ENCODE measurements at places on chromosomes 6 and 20.

DNA sequence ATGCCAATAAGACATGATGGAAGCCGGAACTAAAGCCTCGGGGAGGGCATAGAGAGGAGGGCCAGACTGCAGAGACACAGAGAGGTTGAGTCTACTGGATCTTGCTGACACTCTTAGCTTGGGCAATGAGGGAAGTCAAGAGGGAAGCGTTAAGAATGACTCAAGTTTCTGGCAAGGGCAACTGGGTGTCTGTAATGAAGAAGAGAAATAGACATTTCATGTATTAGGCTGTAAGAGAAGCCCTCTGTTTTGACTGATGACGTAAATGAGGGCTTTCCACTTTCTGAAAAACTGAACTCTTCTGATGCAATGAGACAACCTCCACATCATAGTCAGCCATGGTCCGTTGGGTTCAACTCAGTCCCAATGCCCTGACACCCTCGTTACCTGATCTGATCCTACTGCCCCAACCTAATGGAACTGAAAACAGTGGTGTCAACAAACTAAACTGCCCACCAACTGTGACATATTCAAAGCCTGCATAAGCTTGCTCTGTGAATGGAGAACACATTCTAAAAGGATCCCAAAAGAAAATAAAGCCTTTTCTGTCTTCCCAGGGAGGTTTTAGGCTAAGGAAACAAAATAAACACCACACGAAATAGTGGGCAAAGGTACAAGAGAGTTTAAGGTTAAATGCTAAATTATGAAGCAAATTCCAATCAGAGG, 45.8 kb upstream of the PNRC1 start:
- DNase-seq = no peak
- no peak overlapping the region for H3K4me3 ChIP-seq
- no peak overlapping the region for H3K27ac ChIP-seq
- H3K27me3 ChIP-seq = peaks cover 5% of the 10 kb centered on the region

DNA sequence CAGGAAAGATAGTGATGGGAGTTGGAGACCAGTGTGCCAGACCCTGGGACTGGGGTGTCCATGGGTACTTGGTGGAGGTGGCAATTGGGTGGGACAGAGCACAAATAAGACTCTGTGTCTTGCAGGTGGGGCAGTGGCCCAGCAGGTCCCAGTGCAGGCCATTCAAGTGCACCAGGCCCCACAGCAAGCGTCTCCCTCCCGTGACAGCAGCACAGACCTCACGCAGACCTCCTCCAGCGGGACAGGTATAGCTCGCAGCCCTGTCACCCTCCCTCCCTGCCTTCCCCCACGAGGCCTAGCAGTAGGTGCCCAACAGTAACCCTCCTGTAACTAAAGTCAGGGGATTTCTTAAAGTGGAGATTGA, 5.3 kb downstream of the SRF start:
- H3K4me1 ChIP-seq = peaks cover 60% of the 10 kb centered on the region
- no peak overlapping the region for H3K4me3 ChIP-seq
- peaks cover 31% of the 10 kb centered on the region for H3K36me3 ChIP-seq
- H3K27me3 ChIP-seq = peaks cover 7% of the 10 kb centered on the region
- DNase-seq = no peak
- H3K27ac ChIP-seq = no peak overlapping the region

DNA sequence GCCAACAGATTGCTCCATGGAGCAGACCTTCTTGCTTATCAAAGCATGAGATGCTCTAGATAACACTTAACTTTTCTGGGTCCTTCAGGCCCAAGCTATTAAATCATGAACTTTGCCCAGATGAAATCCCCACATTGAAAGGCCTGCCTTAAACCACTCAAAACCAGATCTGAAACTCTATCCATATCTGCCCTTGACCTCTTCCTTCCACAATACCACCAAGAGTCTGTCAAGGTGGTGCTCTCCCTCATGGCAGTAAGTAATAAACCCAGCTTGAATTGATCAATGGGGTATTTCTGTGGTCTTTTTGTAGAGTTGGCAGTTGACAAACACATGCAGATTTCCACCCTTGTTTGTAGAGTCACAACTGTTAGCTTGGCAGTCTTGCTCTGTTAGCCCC, 135.5 kb downstream of the ISM1 start:
- H3K4me1 ChIP-seq = no peaks in the 10 kb centered on the region
- H3K36me3 ChIP-seq = no peaks in the 10 kb centered on the region
- H3K27me3 ChIP-seq = no peaks in the 10 kb centered on the region
- no peak for DNase-seq

- no peak for DNase-seq
- H3K4me3 ChIP-seq = no peak overlapping the region
- peaks cover 23% of the 10 kb centered on the region for H3K4me1 ChIP-seq
Observed at GRCh38 chr6:146813554-146813953, 214.8 kb downstream of the ADGB start.

GRCh38 chr6:158960026-158960425, 40.0 kb downstream of the RSPH3 start:
- H3K4me3 ChIP-seq = no peak overlapping the region
- H3K27ac ChIP-seq = no peak overlapping the region
- no peaks in the 10 kb centered on the region for H3K4me1 ChIP-seq
- DNase-seq = no peak
